ENCODE measurements at places on chromosomes 6 and 20. TPM values are rescaled to one million over a fixed set of nuclear protein-coding genes. Genes with fewer than 3 reads are reported as not detected.

DNA sequence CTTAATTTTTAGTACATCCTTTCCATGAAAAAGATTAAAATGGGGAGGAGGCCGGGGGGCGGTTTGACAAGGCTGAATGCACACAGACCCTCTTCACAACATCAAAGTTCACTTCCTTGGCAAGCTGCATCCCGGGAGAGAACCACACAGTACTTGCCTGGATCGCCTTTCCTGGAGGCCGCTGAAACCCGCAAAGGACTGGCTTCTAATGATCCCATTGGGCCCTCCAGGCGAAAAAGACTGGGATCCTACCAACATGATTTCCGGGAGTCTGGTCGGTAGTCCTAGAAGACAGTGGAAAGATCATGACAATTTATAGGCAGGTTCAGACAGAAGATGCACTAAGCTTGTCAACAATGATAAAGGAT is 60.2 kb downstream of the RIPOR2 start:
- no peak for DNase-seq

DNA sequence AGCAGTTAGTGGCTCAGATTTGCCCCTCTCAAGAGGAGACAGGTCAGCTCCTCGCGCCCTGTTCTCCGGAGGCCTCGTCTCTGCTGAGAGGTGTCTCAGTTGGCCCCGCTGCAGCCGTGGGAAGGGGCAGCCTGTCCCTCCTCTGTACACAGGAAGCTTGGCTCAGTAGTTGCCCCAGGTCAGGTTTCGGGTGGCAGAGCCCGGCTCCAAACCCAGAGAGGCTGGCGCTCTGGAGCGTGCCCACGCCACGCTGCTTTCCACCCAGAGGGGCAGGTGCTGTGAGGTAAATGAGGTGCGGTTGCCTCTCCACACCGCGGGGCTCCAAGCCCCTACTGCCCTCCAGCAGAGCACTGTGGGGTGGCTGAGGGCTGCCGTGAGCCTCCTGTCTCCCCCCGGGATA is 16.0 kb downstream of the DYNLT1 start:
- no peak for DNase-seq

DNA sequence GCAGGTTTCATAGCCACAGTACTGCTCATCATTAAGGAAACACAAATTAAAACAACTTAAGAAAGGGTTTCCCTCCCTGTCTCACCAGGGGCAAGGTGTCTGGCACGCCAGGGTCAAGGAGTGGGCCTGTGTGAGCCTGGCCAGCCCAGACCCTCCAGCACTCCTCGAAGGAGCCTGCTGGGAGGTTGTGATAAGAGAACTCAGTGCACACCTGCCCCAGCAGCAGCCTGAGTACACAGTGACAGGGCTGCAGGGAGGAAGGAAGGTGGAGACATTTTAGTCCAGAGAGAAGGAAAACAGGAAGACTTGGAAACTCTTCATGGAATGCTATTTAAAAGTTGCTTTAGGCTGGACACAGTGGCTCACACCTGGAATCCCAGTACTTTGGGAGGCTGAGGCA is 14.1 kb downstream of the NINL start:
- no peak for DNase-seq

DNA sequence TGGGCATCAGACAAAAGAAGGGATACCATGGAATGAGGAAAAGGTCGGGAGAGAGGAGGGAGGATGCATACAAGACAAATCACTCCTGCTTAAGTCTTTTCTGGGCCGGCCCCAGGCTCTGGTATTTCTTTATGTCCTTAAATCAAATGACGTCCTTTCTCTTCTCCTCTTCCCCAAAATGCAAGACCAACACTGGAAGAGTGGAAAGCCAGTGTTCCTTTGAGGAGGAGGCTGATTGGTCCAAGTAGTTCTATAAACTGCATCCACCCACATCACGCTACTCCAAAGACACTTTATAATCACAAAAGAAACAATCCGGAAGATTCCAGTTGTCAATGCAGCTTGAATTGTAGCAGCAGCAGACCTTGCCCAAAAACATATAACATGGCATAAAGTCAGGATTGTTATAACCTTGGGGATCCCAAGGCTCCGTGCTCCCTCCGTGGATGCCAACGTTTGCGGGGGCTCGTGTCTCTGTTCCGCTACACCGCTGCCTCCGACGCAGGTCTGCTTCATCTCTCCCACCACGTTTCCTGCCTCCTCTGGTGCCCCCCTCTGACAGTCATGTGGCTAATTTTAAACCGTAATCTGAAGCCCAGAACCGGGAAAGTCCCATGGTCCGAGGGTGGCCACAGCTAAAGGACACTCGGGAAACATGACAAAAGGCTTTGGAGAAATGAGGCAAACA is 47.1 kb downstream of the MCUR1 start:
- no peak for DNase-seq

GRCh38 chr6:53066077-53066417 is 843 bp downstream of the FBXO9 start:
- peak; percentile 13 for DNase-seq

DNA sequence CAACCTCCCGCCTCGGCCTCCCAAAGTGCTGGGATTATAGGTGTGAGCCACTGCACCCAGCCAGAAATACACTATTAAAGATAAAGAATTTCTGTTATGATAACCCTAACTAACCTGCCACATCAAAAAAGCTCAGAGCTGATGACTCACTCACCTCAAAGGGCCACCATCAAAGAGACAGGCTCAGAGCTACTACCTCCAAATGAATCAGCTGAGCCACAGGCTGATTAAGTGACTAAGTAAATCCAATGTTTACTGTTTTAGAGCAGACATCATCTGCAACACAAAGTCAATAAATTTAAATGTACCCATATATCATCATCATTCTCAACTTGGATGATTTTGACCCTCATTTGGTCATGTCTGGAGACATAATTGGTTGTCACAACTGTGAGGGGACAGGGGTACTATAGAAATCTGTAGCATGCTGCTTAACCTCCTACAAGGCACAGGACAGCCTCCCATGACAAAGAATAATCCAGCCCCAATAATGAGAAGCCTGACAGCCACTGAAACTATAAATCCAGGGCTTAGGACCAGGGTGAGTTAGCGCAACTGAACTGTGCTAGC is 106.5 kb downstream of the ATP9A start:
- peak; percentile 18 for DNase-seq

DNA sequence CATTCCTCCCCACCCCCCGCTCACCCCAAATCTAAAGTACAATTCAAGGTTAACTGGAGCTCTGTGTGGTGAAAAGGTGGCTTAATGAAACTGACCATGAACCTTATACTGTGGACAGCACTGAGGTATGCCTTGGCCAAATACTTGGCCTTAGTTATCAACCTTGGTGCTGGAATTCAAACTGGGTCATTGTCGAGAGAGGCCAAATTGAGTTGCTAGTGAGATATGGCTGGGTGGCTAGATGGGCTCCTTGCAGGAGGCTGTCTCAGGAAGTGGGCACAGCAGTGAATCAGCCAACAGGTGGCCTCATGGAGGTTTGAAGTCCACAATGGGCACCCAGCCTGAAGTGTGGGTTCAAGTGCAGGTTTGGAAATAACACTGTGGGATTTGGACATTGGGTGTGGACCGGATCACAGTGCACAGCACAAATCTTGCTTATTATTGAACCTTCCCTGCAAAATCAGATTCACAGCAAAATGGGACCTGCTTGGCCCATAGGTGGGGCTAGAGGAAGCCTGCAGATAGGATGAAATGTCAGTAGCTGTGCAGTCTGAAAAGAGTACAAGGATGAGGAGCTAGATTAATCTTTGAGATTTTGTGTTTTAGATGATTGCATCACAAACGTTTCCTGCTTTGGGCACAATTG is 5.6 kb upstream of the BTBD3 start:
- DNase-seq = no peak

DNA sequence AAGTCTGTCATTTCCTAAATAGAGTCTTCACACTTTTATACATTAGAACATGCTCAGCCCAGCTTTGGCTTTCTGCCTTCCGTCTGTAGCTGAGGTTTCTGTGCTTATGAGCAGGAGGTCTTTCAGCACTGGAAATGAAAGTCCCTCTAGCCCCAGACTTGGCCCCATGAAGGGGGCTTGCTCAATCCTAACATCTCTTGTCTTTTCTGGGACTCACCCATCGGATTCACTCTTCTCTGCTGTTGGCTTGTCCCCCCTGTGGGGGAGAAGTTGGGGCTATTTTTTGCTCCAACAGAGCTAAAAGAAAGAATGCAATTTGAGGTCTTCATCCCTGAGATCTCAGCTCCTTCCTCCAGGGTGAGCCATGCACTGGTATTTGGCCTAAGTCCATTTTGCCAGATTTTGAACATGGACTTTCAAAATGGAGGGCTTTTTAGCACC is 177.7 kb downstream of the MRPL14 start:
- DNase-seq = no peak

DNA sequence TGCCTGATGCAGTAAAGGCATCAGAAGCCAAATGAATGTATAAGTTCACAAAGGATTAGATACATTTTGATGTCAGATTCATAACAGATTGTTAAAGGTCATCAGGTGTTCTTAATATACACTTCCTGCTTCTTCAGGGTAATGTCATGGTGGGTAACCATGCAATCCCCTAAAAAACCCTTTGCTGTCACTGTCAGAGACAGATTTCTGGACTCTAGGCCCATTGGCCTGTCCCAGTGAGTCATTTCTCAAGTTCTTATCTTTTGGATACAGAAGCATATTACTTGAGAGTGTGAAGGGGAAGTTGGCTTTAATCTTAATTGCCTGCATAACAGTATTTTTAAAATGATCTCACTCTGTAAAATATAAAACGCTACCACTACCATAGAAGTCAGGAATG is 895.6 kb upstream of the MAP3K7 start:
- no peak for DNase-seq

GRCh38 chr6:83597051-83597450 is 84.7 kb downstream of the PRSS35 start:
- no peak for DNase-seq

GRCh38 chr6:147774856-147775255 is 266.4 kb downstream of the SAMD5 start:
- DNase-seq = no peak

GRCh38 chr20:12740647-12741046 is 268.1 kb upstream of the SPTLC3 start:
- no peak for DNase-seq

- no peak for DNase-seq
These were observed 477 bp upstream of the ITPA start for GRCh38 chr20:3208786-3209256.

GRCh38 chr20:57410398-57410920 is 19.3 kb downstream of the RBM38 start:
- no peak for DNase-seq

DNA sequence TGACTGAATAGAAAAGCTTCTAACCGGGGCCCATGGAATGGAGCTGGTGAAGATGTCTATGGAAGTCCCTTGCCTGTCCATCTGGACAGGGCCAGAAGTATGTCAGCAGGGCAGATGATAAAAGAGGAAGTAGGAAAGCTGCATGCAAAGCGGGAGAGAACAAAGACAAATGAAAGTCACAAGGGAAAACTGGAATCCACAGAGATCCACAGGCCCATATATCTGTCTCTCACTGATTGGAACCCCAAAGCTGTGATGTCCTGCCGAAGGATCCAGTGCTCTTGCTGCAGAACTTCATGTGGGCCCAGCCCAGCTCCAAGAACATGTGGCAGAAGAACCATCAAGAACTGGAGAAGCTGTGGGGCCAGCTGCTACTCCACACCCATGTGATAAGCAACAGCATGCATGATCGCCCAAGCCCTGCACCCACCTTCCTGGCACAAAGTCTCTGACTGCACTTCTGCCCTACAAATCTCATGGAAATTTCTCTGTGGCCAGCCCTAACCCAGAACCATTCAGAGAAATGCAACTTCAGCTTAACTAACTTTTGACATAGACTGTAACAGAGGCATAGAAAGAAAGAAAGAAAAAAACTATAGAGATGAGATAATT is 716.0 kb downstream of the KIF16B start:
- DNase-seq = no peak

BPIFB1 gene
- total RNA-seq = 8.5 TPM

LGSN gene
- total RNA-seq = not detected

NTSR1 gene
- total RNA-seq = not detected

PRR18 gene
- total RNA-seq = not detected

MUC21 gene
- not detected for total RNA-seq

DEFB119 gene
- total RNA-seq = not detected

All from Calu3 (cell line).